CD4-positive, alpha-beta T cell treated with Interleukin-4 for 4 hours (primary cell): ENCODE measurements at places on chromosomes 13 and 19.

GRCh38 chr19:50723735-50724521 lies 764 bp downstream of the CLEC11A start:
- no peak for DNase-seq

- DNase-seq: no peak
Measured at GRCh38 chr13:62033934-62034333, 618.3 kb upstream of the PCDH20 start.

- peak; percentile 96 for DNase-seq
Measured at GRCh38 chr19:10870955-10871603, at the start of gene CARM1. Gene CARM1 (plus strand): TSS chr19:10871553. CDS start chr19:10871703, 150 bp downstream.

- DNase-seq: no peak
Measured at GRCh38 chr19:45136507-45137178, 24.1 kb downstream of the NKPD1 start.

DNA sequence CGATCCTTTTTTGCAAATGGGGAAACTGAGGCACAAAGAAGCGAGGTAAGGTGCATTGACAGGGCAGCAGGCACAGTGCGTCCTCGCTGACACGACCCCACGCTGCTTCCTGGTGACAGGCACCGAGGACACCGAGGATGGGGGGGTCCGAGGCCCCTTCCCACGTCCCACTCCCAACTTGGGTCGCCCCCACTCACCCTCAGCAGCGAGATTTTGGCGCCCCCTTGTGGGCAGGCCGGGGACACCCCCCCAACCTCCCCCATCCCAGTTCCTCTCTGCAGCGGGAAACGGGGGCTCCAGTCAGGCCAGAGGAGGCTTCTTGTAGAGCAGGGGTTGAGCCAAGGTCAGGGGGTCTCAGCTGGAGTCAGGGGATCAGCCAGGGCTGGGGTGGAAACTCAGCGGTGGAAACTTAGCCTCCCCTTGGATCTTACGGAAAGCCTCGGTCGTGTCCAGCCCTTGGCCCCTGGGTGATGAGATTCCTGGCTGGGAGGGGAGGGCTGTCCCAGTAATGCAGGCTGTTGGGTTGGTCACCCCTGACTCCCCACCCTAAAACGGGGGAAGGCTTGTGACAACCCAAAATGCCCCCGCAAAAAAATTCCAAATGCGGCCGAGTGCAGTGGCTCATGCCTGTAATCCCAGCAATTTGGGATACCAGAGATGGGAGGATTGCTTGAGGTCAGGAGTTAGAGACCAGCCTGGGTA lies 8.2 kb downstream of the SMIM24 start:
- no peak for DNase-seq

- DNase-seq: no peak
Measured at GRCh38 chr19:35757231-35757748, 461 bp upstream of the HSPB6 start.

GRCh38 chr13:32650705-32651311 lies 64.6 kb downstream of the PDS5B start:
- DNase-seq: peak; percentile 75

- no peak for DNase-seq
Measured at GRCh38 chr19:43318796-43319314, 34.6 kb upstream of the CD177 start.

DNA sequence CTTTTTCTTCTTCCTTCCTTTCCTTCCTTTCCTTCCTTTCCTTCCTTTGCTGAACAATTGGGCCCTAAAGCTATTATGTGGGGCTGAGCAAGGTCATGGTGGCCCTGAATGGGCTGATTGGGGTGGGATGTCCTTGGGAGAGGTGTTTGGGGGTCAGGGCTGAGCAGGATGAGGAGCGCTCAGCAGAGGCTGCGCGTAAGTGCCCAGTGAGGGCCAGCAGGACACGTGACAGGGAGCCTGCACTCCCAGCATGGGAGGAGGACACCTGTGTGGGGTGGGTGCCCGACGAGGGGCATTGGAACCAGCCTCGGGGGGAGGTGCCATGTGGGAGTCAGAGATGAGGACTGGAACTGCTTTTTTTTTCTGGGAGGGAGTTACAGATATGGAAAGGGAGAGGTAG lies 5.4 kb upstream of the LGALS7 start:
- no peak for DNase-seq

GRCh38 chr19:35246466-35247092 lies 2.2 kb upstream of the LSR start:
- DNase-seq: no peak

- DNase-seq: peak; percentile 90
Measured at GRCh38 chr19:16566161-16566560, 6.1 kb downstream of the SLC35E1 start.

- no peak for DNase-seq
Measured at GRCh38 chr13:74200081-74200480, 65.9 kb upstream of the KLF12 start.

DNA sequence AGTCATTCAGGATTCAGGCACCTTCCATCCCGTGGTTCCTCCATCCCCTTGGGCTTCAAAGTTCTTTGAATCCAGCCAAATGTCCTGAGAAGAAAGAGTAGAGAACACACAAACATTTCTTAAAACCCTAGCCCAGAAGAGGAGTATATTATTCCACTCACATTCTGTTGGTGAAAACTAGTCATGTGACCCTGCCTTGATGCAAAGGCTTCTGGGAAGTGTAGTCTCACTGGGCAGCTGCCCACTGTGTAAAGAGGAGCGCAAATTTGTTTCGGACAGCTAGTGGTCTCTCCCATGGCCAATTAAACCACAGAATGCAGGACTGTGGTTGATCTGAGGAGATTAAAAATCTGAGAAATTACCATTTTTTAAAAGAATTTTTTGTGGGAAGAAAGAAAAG lies 304.4 kb downstream of the SUCLA2 start:
- no peak for DNase-seq

GRCh38 chr19:991174-991931 lies 7.2 kb downstream of the WDR18 start:
- peak; percentile 1 for DNase-seq

- DNase-seq: no peak
Measured at GRCh38 chr19:43152214-43152613, 34.1 kb downstream of the PSG5 start.

DNA sequence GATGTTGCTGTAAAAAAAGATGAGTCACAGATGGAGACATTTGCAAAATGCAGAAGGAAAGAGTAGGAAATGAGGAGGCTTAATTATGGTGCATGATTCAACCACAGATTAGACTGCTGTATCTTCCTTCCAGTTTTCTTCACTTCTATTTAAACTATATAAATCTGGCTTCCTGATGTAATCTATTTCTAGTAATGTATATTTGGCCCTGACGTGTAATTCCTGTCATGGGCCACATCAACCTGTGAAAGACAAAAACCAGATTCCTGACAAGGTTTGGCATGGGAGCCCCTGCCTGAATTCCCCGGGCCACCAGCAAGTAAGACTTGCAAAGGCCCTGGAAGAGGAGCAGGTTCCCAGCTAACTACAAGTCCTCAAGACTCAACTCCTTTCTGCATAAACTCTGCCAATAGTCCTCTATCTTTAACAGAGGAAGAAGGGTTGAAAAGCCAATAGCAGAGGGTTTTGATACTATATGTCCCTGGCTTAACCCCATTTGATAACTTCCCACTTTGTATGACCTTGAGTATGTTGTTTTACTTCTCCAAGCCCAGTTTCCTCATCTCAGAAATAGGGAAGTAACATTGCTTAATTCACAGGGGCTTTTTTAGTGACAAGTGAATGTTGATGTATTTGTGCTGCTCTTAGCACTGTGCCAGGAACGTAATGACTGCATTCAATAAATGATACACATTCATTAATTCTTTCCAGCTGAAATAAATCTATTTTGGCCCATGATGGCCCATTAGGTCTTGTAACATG lies 172.7 kb downstream of the SPRY2 start:
- peak; percentile 10 for DNase-seq

DNA sequence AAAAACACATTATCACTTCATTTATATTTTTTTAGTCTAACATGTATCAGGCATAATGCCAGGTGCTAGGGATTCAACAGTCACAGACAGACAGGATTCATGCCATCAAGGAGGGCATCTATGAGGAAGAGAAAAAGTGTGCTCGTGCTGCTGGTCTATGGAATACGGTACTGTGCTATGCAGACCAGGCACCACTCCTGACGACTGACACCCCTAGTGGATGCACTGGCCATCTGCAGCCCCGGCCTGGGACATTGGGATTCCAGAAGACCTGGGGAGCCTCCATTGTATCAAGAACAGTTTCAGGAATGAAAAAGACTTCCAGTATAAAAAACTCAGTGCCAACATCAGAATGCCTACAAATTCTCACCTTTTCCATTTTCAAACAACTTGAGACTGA lies 94.0 kb downstream of the KLF12 start:
- DNase-seq: no peak

DNA sequence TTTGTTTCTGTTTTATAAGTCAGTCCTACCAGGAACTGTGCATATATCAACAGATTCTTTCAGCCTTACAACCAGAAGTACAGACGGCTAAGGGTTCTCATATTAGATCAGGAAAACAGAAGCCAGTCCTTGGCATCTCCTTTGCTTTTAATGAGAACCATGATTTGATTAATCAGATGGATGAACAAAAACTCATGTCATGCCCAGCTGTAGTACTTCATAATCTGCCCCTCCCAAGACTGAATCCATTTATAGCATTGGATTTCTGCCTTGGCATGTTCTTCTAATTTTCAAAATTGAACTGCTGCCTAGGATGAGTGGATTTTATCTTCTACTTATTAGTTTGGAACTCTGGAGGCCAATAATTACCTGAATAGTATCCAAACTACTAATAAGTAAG lies 617.2 kb downstream of the SLITRK5 start:
- no peak for DNase-seq

DNA sequence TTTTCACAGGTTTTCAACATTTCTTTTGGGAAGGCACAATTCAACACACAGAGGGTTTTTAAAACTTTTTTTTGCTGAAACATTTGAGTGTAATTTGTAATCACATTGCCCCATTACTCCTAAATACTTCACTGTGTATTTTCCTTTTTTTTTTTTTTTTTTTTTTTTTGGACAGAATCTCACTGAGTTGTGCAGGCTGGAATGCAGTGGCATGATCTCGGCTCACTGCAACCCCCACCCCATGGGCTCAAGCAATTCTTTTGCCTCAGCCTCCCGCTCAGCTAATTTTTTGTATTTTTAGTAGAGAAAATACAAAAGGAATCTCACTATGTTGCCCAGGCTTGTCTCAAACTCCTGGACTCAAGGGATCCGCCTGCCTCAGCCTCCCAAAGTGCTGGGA lies 14.8 kb upstream of the DNAJC15 start:
- DNase-seq: no peak

DNA sequence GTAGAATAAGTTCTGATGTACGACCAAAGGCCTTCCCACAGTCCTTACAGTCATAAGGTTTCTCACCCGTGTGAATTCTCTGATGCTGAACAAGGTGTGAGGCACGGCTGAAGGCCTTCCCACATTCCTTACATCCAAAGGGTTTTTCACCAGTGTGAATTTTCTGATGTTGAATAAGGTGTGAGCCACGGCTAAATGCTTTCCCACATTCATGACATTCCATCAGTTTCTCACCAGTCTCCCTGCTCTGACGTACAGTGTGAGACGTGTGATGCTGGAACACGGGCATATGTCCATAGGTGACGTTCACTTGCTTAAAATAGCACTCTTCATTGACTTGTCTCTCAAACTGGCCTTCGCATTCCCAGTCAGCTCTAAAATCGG lies 31.0 kb upstream of the COX7A1 start:
- DNase-seq: no peak

- no peak for DNase-seq
Measured at GRCh38 chr19:18265582-18265981, 8.7 kb downstream of the IQCN start.
